ENCODE measurements at places on chromosomes 7 and 10.

GRCh38 chr10:78124167-78124566 lies 90.5 kb downstream of the RPS24 start:
- no peaks in the 10 kb centered on the region for H3K4me1 ChIP-seq
- DNase-seq: no peak
- H3K4me3 ChIP-seq: no peak overlapping the region
- H3K27ac ChIP-seq: no peak overlapping the region

GRCh38 chr10:36188461-36188860 lies 546.4 kb upstream of the FZD8 start:
- peak overlapping the region; percentile 66 for H3K27ac ChIP-seq
- no peak overlapping the region for H3K4me3 ChIP-seq
- H3K36me3 ChIP-seq: no peaks in the 10 kb centered on the region
- DNase-seq: no peak

DNA sequence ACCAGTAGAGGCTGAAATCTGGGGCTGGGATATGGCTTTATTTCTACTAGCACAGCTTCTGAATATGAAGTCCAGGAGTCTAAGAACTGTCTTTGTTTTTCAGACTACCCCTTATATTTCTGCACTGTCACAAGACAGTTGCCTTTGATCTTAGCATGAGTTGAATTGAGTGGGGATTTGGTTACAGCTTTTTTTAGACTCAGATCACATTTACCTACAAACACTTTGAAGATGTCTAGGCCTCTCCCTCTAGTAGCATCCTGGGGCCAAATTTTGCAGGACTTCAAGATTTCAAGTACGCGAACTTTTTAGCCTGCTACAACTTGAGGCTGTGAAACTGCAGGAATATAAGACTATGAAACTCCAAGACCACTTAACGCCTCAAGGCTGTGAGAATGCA lies 240.2 kb downstream of the NEBL start:
- H3K27ac ChIP-seq: no peak overlapping the region
- no peaks in the 10 kb centered on the region for H3K27me3 ChIP-seq
- no peak overlapping the region for H3K4me3 ChIP-seq
- DNase-seq: no peak

DNA sequence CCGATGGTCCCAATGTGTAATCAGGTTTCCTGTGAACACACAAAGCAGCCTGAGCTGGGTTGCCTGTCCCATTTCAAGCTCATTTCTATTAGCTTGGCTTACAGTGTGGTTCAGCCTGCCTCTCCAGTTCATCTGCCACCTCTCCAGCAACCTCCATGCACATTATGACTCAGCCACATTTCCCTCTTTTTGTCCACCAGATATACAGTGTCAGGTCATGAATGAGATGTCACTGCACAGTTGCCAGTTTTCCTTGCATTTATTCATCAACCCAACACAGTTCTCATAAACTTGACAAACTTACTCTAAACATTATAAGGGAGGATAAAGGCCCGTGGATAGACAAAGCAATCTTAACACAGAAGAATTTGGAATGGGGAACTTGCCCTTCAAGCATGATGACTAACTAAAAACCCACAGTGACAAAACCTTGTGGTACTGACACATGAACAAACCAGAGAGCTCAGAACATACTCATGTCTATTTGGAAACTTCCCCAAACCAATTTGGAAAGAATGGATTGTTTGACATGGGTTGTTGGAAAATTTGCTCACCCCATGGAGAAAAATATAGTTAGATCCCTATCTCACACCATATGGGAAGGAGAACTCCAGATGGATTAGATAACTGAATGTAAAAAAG lies 2.5 kb upstream of the CFAP58 start:
- no peak overlapping the region for H3K27ac ChIP-seq
- no peak overlapping the region for H3K4me3 ChIP-seq
- peaks cover 25% of the 10 kb centered on the region for H3K4me1 ChIP-seq
- no peaks in the 10 kb centered on the region for H3K36me3 ChIP-seq
- no peak for DNase-seq
- no peaks in the 10 kb centered on the region for H3K27me3 ChIP-seq

- H3K27ac ChIP-seq: peak overlapping the region; percentile 92
- no peaks in the 10 kb centered on the region for H3K27me3 ChIP-seq
- peak overlapping the region; percentile 66 for H3K4me3 ChIP-seq
- H3K36me3 ChIP-seq: peaks cover 49% of the 10 kb centered on the region
- DNase-seq: no peak
Measured at GRCh38 chr10:104268405-104268712, 625 bp upstream of the GSTO2 start.

DNA sequence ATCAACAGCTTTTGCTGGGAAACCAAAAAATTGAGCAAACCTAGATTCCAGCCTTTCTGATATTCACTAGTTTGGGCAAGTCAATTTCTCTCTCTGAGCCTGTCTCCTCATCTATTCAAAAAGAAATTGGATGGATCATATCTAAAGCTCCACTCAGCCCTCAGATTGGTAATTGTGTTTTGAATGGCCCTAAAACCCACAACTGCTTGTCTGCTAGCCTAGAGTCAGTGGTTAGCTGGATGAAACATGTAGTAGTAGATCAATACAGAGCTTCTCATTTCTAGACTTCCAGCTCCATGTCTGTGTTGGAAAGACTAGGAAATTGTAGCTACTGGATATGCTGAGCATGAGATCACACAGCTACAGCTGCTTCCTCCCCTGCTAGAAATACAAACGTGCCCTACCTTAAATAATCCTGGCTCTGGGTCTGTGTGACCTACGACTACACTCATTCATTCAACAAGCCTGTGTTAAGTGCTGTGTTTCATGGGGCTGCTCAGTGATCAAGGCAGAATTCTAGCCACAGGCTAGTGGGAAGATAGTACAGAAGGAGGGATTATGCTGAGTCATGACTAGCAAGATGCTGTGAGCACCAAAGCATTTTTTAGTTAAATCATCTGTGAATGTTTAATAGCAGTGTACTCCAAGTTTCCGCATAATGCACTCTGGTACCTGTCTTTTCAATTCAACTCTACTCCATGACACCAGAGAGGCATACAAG lies 15.7 kb downstream of the DNTT start:
- H3K4me3 ChIP-seq: no peak overlapping the region
- H3K27me3 ChIP-seq: no peaks in the 10 kb centered on the region
- no peak for DNase-seq
- no peak overlapping the region for H3K27ac ChIP-seq
- no peaks in the 10 kb centered on the region for H3K36me3 ChIP-seq

DNA sequence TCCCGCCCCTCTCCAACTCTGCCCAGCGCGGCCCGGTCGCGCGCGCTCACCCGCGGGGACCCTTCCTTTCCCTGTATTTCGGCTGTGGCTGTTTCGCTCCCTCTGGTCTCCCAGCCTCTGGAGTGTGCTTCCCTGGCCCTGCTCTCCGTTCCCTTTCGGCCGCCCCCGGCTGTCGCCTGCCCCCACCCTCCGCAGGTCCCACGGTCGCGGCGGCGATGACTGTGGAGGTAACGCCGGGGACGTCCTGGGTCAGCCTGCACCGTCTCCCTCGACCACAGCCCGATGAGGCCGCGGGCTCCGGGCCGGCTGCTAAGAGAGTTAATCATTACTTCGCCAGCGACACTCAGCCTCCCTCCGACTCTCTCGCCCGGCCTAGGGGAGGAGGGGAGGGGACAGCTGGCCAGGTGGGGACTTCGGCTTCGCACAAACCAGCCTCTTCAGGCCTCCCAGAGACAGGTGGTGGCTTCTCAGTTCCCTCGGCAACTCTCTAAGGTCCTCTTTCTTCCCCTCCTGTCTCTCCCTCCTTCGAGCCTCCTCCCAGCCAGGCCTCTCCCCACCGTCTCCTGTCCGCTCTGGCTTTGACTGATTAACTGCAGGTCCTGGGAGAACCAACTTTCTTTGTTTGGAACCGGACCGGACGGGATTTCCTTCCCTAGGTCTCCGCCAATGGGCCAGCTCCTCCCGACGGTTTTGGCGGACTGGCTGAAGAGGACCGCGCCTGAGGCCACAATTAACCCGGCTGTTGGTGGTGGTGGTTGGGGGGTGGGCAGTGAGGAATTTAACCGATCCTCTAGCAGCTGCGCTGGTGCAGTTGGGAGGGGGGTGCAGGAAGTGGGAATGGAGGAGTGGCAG lies 5.6 kb upstream of the PAX2 start:
- no peak overlapping the region for H3K4me3 ChIP-seq
- no peak overlapping the region for H3K27ac ChIP-seq
- H3K27me3 ChIP-seq: peaks cover 77% of the 10 kb centered on the region
- DNase-seq: peak; percentile 38
- H3K4me1 ChIP-seq: peaks cover 59% of the 10 kb centered on the region
- H3K36me3 ChIP-seq: no peaks in the 10 kb centered on the region

- H3K27me3 ChIP-seq: no peaks in the 10 kb centered on the region
- H3K27ac ChIP-seq: no peak overlapping the region
- no peaks in the 10 kb centered on the region for H3K4me1 ChIP-seq
- H3K4me3 ChIP-seq: no peak overlapping the region
- DNase-seq: no peak
Measured at GRCh38 chr10:123999956-124000615, 93.3 kb downstream of the CHST15 start.

GRCh38 chr7:44167920-44168319 lies 21.3 kb downstream of the GCK start:
- DNase-seq: no peak
- no peaks in the 10 kb centered on the region for H3K36me3 ChIP-seq
- no peaks in the 10 kb centered on the region for H3K27me3 ChIP-seq
- H3K27ac ChIP-seq: no peak overlapping the region

GRCh38 chr7:23966941-23967340 lies 256.9 kb downstream of the STK31 start:
- H3K4me3 ChIP-seq: no peak overlapping the region
- H3K27me3 ChIP-seq: no peaks in the 10 kb centered on the region
- DNase-seq: no peak

- DNase-seq: no peak
- H3K27ac ChIP-seq: no peak overlapping the region
- H3K4me1 ChIP-seq: no peaks in the 10 kb centered on the region
- no peaks in the 10 kb centered on the region for H3K36me3 ChIP-seq
- no peak overlapping the region for H3K4me3 ChIP-seq
Measured at GRCh38 chr7:155477476-155477875, 19.5 kb downstream of the EN2 start.

DNA sequence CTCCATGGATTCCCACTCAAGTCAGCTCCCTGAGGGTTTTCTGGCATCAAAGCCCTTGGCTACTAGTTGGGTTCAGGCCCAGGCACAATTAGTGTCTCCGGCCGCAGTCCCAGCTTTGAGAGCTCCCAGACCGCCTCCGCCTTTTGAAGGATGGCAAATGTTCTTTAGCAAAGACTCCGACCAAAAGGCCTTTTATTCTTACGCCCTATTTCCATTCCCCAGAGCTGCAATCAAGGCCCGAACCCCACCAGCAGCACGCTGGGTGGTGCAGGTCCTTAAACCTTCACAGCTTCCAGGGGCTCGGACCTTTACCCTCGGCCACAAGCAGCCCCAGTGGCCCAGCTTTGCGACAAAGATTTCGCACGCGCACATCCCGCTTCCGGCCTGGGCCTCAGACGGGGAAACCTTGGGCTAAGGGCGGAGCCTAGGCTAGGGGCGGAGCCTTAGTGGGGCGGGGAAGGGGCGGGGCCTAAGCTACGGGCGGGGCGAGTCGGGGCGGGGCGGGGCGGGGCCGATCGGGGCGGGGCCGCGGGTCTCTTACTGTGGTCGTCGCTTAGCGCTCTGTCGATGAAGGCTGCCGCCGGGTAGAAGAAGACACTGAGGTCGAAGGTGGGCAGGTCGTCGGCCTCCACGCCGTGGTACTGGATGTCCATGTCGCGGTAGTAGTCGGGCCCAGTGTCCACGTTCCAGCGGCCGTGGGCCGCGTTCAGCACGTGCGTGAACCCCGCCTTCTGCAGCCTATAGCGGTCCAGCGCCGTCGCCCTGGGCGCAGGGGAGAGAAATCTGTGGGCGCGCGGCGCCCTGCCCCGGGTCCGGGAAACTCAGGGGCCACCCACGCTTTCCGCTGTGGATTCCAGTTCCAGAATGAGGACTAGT lies 68.0 kb upstream of the SAMD8 start:
- H3K4me1 ChIP-seq: peaks cover 8% of the 10 kb centered on the region
- peak; percentile 57 for DNase-seq
- no peaks in the 10 kb centered on the region for H3K36me3 ChIP-seq
- peak overlapping the region; percentile 66 for H3K27ac ChIP-seq
- no peaks in the 10 kb centered on the region for H3K27me3 ChIP-seq

GRCh38 chr10:48740988-48741387 lies 56.3 kb downstream of the WDFY4 start:
- no peak overlapping the region for H3K4me3 ChIP-seq
- no peak overlapping the region for H3K27ac ChIP-seq
- DNase-seq: no peak
- H3K27me3 ChIP-seq: no peaks in the 10 kb centered on the region

- H3K27me3 ChIP-seq: no peaks in the 10 kb centered on the region
- no peak overlapping the region for H3K27ac ChIP-seq
- DNase-seq: no peak
- no peaks in the 10 kb centered on the region for H3K36me3 ChIP-seq
Measured at GRCh38 chr7:157857578-157858075, 520.8 kb downstream of the DNAJB6 start.

GRCh38 chr7:94161476-94161875 lies 157.3 kb upstream of the BET1 start:
- no peak overlapping the region for H3K27ac ChIP-seq
- H3K4me1 ChIP-seq: no peaks in the 10 kb centered on the region
- H3K4me3 ChIP-seq: no peak overlapping the region
- DNase-seq: no peak

DNA sequence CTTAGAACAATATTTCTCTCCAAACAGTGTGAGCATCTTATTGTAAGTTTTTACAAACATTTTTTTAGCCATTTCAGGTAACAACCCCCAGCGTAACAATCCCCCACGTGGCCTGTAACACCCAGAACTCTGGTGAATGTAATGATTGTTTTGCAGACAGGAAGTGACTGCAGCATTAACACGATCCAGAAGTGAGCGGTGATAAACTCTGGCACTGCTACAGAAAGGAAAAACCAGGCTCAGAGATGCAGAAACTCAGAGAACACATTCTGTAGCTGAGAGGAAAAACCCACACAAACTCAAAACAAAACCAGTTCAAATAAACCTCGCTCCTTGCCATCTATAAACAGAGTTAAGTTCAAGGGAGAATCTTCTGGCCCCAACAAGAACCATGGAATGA lies 285.7 kb downstream of the FGFR2 start:
- no peak overlapping the region for H3K27ac ChIP-seq
- no peaks in the 10 kb centered on the region for H3K4me1 ChIP-seq
- no peak for DNase-seq
- no peaks in the 10 kb centered on the region for H3K36me3 ChIP-seq

DNA sequence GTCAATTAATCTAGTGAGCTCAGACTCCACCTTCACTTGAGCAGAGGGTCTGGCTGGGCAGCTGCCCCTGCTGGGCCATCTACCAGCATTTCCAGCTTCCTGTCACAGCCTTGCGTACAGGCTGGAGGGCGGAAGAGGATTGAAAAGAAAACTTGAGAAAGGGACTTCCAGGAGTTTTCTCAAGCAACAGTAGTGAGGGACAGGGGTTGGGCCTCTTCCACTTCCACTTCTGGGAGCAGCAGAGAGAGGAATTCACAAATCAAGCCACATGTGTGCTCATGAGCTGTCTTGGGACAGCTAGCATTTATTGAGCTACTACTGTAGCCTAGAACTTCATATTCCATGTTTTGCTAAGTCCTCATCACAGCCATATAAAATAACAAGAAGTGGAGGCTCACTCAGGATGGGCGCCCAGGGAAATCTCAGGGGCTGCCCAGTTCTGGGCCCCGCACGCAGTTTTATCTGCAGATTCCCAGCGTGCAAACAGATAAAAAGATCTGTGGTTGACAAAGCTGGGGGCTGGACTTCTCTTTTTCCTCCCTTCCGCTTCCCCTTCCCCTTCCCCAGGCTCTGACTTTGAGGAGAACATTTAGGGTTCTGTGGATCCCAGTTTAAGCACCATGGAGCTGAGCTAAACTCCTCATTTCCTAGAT lies 135.8 kb downstream of the RGS10 start:
- H3K36me3 ChIP-seq: no peaks in the 10 kb centered on the region
- H3K27me3 ChIP-seq: no peaks in the 10 kb centered on the region
- H3K4me3 ChIP-seq: no peak overlapping the region
